ENCODE measurements at places on chromosomes 6 and 20. TPM values are rescaled to one million over a fixed set of nuclear protein-coding genes. Genes with fewer than 3 reads are reported as not detected.
A peak's percentile ranks its signal among the peaks of the same experiment; 100 is the strongest.

GRCh38 chr6:20134613-20135012 is 77.7 kb downstream of the MBOAT1 start:
- H3K4me1 ChIP-seq = no peaks in the 10 kb centered on the region
- no peaks in the 10 kb centered on the region for H3K27me3 ChIP-seq
- H3K27ac ChIP-seq = no peak overlapping the region
- H3K4me3 ChIP-seq = no peak overlapping the region

TAGAP gene
- 340 TPM for total RNA-seq

- no peak for DNase-seq
- peak overlapping the region; percentile 66 for H3K27ac ChIP-seq
- H3K36me3 ChIP-seq = no peaks in the 10 kb centered on the region
- H3K4me1 ChIP-seq = peaks cover 17% of the 10 kb centered on the region
Observed at GRCh38 chr20:23159256-23159946, 73.3 kb upstream of the CD93 start.

DNA sequence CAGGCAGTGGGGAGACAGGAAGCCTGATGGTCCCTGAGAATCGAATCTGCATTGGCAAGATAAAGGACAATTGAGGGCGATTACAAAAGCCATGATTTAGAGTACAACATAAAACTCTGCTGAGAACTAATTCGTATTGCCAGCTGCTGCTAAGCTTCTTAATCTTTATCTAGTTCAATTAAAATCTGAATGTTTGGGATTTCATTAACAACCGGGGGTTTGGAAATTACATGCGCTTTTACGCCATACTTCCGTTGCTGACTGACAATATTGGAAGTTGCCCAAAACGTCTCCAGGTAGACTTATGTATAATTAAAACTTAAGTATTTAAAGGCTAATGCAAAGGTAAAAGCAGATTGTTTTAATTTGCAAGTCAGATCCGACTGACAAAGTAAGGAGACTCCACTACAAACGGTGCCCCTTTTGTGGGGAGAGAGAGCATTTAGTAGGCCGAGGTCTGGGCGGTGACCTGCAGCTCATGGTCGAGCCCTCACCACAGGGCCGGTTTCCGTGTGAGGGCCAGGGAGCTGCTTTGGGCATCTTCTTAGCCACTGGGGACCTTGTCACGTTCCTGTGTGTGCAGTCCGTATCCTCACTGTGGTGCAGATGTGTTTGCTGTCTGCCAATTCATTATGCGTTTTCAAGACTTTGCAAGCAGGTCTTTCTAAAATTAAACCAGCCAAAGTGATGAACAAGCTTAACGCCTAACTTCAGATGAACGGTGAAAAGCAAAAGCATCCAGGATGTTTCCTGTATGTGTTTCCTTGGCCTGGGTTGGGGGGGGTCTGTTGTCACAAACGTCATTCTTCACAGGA is 49.9 kb downstream of the CDH4 start:
- no peaks in the 10 kb centered on the region for H3K4me1 ChIP-seq
- no peak for DNase-seq
- no peak overlapping the region for H3K27ac ChIP-seq
- no peak overlapping the region for H3K4me3 ChIP-seq
- no peaks in the 10 kb centered on the region for H3K27me3 ChIP-seq
- no peaks in the 10 kb centered on the region for H3K36me3 ChIP-seq

GRCh38 chr6:16180696-16181438 is 52.0 kb downstream of the MYLIP start:
- no peak for DNase-seq
- peaks cover 8% of the 10 kb centered on the region for H3K4me1 ChIP-seq
- H3K27ac ChIP-seq = peak overlapping the region; percentile 8
- H3K4me3 ChIP-seq = no peak overlapping the region
- no peaks in the 10 kb centered on the region for H3K36me3 ChIP-seq
- no peaks in the 10 kb centered on the region for H3K27me3 ChIP-seq

DNA sequence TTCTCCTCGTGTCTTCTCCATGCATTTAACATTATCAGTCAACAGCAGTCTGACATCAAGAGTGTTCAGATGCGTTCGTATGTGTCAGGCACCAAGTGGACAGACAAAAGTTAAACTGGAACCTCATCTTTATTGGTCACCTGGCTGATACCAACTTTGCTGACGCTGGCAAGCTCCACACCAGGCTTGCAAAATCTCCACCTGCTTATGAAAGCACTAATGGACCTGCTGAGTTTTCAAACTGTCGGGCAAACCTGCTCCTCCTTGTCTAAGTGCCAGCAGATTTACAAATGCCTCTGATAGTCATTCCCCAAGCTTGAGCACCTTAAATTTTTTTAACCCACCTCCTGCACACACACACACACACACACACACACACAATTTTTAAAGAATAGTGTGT is 27.9 kb upstream of the DSP start:
- no peak overlapping the region for H3K4me3 ChIP-seq
- no peak overlapping the region for H3K27ac ChIP-seq
- no peaks in the 10 kb centered on the region for H3K4me1 ChIP-seq
- H3K36me3 ChIP-seq = no peaks in the 10 kb centered on the region
- peaks cover 40% of the 10 kb centered on the region for H3K27me3 ChIP-seq
- no peak for DNase-seq

DNA sequence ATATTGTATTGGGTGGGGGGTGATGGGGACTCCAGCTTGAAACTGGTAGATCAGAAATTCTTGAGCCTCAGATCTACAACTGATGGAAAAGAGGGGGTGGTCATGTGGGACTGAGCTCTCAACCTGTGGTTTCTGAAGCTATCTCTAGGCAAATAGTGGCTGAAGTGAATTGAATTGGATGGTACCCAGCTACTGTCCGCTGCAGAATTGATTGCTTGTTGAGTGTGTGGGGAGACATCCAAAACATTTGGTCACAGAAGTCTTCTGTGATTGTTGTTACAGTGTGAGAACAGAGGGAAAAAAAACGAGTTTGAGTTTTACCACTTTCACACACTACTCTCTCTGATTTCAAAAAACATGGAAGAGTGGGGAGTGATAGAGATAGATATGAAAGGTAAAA is 14.8 kb downstream of the CDS2 start:
- DNase-seq = no peak
- H3K36me3 ChIP-seq = no peaks in the 10 kb centered on the region
- peaks cover 34% of the 10 kb centered on the region for H3K4me1 ChIP-seq
- no peak overlapping the region for H3K27ac ChIP-seq
- no peak overlapping the region for H3K4me3 ChIP-seq
- H3K27me3 ChIP-seq = no peaks in the 10 kb centered on the region

GRCh38 chr20:13422637-13423036 is 201.6 kb downstream of the ISM1 start:
- peaks cover under 1% of the 10 kb centered on the region for H3K36me3 ChIP-seq
- peaks cover 4% of the 10 kb centered on the region for H3K4me1 ChIP-seq
- H3K27ac ChIP-seq = no peak overlapping the region

GRCh38 chr20:62751551-62752150 is 43.0 kb downstream of the NTSR1 start:
- H3K27me3 ChIP-seq = peaks cover 4% of the 10 kb centered on the region
- peaks cover 2% of the 10 kb centered on the region for H3K4me1 ChIP-seq
- peak overlapping the region; percentile 39 for H3K27ac ChIP-seq
- H3K36me3 ChIP-seq = no peaks in the 10 kb centered on the region
- no peak overlapping the region for H3K4me3 ChIP-seq
- DNase-seq = no peak

RBPJL gene
- not detected for total RNA-seq

SLC2A10 gene
- total RNA-seq = not detected

- H3K27ac ChIP-seq = no peak overlapping the region
- no peak for DNase-seq
- peaks cover 7% of the 10 kb centered on the region for H3K27me3 ChIP-seq
- no peak overlapping the region for H3K4me3 ChIP-seq
- no peaks in the 10 kb centered on the region for H3K4me1 ChIP-seq
Observed at GRCh38 chr6:159267165-159267564, 98.0 kb downstream of the FNDC1 start.

DNA sequence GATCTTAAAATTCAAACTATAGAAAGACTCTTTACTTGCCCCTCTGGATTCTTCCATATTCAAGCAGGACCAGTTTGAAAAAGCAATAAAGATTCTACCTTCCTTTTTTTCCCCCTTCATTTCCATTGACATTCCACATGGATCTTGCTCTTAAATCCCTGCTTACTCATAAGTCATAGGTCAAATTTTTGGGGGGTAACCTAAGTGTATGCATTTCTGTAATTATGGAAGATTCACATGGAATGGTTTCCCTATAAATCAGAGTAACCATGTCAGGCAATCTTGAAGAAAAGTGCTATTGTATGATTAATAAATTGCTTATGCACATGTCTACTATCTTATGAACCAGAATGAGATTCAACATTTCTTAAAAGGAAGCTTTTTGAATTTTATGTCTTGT is 551.0 kb downstream of the HAO1 start:
- no peak for DNase-seq
- H3K4me3 ChIP-seq = no peak overlapping the region
- H3K27me3 ChIP-seq = no peaks in the 10 kb centered on the region
- H3K27ac ChIP-seq = no peak overlapping the region
- H3K4me1 ChIP-seq = no peaks in the 10 kb centered on the region

GRCh38 chr6:138657065-138657425 is 116.5 kb upstream of the CCDC28A start:
- H3K36me3 ChIP-seq = no peaks in the 10 kb centered on the region
- H3K27me3 ChIP-seq = peaks cover 40% of the 10 kb centered on the region
- DNase-seq = no peak
- H3K27ac ChIP-seq = no peak overlapping the region

GRCh38 chr20:16062661-16063581 is 510.3 kb downstream of the KIF16B start:
- no peaks in the 10 kb centered on the region for H3K36me3 ChIP-seq
- DNase-seq = no peak
- no peak overlapping the region for H3K4me3 ChIP-seq

GRCh38 chr6:157860505-157860991 is 37.5 kb downstream of the SNX9 start:
- H3K27me3 ChIP-seq = no peaks in the 10 kb centered on the region
- H3K4me1 ChIP-seq = peaks cover 35% of the 10 kb centered on the region
- H3K4me3 ChIP-seq = peak overlapping the region; percentile 63
- no peak for DNase-seq
- no peaks in the 10 kb centered on the region for H3K36me3 ChIP-seq
- H3K27ac ChIP-seq = peak overlapping the region; percentile 19

POU3F2 gene
- not detected for total RNA-seq

DNA sequence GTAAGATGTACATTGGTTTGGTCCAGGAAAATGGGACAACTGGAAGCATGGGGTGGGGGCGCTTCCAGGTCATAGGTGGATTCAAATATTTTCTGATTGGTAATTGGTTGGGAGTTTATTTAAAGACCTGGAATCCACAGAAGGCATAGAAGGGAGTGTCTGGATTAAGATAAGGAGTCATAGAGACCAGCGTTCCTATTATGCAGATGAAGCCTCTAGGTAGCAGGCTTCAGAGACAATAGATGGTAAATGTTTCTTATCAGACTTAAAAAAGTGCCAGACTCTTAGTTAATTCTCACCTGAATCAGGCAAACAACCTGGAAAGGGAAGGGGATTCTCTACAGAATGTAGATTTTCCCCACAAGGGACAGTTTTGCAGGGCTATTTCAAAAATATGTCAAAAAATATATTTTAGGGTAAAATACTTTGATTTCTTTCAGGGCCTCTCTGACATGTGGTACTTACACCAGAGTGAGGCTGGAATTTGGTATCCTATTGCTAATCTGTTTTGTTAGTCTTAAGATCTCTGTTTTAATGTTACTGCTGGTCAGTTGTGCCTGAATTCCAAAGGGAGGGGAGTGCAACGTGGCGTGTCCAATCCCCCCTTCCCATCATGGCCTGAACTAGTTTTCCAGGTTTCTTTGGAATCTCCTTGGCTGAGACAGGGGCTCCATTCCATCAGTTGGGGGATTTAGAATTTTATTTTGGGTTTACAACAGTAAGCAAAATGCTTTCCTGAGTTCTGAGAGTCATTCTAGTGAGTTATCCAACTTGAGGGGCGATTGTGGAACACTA is 25.1 kb downstream of the PIGT start:
- no peak overlapping the region for H3K27ac ChIP-seq
- H3K36me3 ChIP-seq = peaks cover 2% of the 10 kb centered on the region
- no peak for DNase-seq
- H3K4me3 ChIP-seq = no peak overlapping the region

DNA sequence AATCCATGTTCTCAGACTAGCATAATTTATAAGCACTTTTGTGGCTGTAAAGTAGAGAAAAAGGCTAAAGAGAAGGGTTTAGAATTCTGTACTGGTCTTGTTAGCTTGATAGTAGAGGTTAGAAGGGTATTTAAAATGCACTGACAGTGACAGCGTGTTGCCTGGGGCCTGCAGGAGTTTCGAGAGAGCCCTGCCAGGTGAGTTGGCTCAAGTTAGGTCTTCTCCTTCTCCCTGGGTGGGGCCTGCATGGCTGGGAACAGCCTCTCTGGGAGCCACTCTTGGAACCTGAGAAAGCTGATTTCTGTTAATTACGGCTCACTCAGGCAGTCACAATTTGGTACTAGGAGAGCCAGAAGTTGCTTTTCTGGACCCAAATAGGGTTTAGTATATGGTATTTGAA is 103.7 kb downstream of the ARID1B start:
- H3K27me3 ChIP-seq = no peaks in the 10 kb centered on the region
- peaks cover 57% of the 10 kb centered on the region for H3K4me1 ChIP-seq
- H3K4me3 ChIP-seq = no peak overlapping the region
- H3K36me3 ChIP-seq = no peaks in the 10 kb centered on the region
- no peak for DNase-seq

SLC32A1 gene
- not detected for total RNA-seq
